ENCODE measurements at places on chromosomes 13 and 19.

GRCh38 chr13:20495087-20496023, 30.3 kb downstream of the CRYL1 start:
- peak; percentile 19 for DNase-seq

- DNase-seq: no peak
Measured at GRCh38 chr19:6259312-6259861, 20.4 kb downstream of the MLLT1 start.

DNA sequence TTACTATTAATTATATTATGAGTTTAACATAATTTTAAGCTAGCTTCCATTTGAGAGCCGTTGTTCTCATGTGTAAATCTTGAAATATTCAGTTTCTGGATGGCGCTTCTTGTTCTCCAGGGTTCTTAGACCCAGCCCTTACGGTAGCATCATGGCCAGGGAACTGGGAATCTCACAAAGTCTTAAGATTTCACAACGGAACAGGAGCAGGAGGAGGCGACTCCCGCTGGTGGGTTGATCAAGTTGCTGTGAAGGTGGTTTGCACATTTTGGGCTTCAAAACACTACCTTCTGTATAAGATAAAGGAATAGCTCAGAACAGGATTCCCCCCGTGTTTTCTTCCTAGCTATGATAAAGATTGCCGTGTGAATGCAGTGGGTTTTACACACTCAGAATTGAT, 2.8 kb downstream of the NAXD start:
- no peak for DNase-seq

- DNase-seq: peak; percentile 66
Measured at GRCh38 chr13:22061371-22061805, 390.5 kb downstream of the FGF9 start.

DNA sequence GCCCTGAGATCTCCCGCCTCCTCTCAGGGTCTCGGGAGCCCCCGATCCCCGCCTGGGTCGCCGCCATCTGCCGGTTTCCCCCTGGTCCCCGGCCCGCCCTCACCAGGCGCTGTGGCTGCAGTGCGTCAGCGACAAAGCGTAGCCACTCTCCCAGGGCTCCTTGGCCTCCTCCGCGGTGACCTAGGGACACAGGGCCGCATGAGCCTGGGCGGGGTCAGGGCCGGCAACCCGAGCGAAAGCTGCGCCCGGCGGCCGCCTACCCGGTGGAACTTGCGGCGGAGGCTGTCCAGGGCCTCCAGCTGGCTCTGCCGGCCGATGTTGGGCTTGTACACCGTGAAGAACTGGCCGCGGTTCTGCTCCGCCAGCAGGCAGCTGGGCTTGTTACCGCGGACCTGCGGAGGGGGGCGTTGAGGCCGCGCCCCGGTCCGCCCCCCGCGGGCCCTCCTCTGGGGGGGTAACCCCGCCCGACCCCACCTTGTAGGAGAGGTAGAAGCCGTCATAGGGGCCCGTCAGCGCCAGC, 5.3 kb downstream of the GPX4 start:
- DNase-seq: no peak

GRCh38 chr19:38370299-38370698, 4.1 kb upstream of the PSMD8 start:
- no peak for DNase-seq

DNA sequence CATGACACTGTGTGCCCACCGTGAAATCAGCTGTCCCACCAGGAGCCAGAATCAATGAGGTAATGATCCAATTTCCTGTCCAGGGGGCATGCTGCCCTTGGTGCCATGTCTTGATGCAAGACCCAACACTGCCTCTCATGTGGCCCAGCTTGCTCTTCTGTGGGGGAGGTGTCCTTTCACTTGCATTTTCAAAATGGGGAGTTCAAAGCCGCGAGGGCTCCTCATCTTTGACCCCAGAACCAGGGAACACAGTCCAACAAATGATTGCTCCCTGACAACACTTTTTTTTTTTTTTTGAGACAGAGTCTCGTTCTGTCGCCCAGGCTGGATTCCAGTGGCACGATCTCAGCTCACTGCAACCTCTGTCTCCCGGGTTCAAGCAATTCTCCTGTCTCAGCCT, 64.1 kb downstream of the FGF9 start:
- no peak for DNase-seq

DNA sequence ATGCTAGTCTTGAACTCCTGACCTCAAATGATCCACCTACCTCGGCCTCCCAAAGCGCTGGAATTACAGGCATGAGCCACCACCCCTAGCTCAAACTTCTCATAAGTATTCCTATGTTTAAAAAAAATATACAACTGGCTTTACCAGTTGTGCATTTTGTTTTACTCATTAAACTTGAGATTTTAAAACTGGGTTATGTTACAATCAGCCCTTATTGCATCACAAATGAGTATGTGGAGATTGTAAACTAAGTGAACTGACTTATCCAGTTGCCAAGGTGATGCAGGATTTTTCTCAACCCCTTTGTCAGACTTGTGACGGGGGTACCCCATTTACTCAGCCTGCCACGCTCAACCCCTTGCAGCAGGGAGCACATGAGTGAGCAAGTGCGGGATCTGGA, 14.4 kb upstream of the GTF2F2 start:
- no peak for DNase-seq

DNA sequence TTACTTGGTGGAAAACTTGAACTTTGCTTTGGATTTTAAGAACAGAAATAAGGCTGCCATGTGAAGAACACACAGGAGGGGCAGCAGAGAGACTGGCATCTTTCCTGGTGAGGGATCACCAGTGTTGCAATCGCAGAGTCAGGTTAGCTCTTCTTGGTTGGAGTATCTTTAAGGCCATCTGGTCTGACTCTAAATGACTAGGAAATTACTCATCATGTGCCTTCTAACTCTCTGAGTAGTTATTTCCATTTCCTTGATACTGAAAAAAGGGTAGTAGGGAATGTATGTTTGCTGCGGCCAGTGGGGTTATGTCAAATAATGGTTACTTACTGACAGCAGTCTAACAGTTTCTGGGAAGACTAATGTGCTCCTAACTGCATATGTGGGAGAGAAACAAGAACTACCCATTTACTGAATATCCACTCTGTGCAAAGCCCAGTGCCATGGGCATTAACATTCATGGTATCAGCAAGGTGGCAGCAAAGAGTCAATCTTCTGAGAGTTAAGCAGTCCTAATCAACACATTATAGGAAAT, 122.1 kb downstream of the COG6 start:
- peak; percentile 7 for DNase-seq

DNA sequence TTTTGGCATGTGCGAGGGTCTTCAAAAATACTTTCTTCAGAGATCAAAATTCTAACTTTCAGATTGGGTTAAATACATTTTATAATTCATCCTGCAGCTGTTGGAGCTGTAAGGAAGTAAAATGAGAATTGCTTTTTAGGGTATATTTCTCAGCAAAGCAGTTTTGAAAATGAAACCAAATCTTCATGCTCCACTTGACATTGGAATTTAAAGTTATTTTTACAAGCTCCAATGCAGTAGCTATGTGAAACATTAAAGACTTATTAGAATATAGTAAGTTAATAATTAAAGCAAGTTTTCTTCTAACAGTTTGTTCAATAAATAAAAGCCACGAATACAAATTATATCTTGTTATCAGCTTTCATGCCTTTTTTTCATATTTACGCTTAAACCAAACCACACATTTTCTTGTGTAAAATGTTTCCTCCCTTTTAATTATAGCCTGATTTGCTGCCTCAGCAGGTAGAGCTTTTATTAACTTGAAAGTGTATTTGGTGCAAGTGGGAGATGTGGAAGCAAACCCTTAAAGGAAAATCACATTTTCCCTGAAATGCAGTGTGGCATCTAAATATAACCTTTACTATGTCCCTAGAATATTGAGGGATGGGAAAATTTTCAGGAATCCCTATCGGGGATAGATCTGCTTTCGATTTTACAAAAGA, 12.4 kb upstream of the MICU2 start:
- no peak for DNase-seq

DNA sequence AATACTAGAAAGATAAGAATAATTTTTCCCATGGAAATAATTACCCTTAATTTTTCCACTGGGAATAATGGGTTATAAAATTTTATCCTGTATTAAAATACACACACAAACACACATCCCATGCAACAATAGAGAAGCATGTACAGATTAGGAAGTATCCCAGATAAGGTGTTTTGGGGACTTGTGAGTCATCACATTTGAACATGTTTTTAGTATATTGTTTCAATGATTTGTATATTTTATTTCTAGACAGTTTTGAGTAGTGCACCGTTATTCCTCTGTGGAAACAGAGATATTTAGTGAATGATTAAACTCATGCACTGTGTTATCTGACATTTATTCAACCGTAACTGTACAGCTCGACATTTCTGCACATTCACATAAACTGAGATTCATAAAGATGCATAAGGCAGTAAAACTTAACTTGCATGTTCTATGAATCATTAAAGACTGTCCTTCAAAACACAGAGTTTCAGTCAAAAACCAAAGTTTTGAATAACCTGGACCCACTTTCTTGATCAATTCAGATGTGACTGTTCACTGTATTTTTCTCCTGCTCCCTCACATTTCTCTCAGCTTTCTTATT, 30.1 kb downstream of the KLF12 start:
- no peak for DNase-seq

GRCh38 chr13:51047434-51048165, 63.5 kb downstream of the C13orf42 start:
- DNase-seq: no peak

GRCh38 chr13:39602614-39603366, at the start of gene LHFPL6:
Gene LHFPL6, minus strand, starts transcription at chr13:39603193.
- peak; percentile 44 for DNase-seq

DNA sequence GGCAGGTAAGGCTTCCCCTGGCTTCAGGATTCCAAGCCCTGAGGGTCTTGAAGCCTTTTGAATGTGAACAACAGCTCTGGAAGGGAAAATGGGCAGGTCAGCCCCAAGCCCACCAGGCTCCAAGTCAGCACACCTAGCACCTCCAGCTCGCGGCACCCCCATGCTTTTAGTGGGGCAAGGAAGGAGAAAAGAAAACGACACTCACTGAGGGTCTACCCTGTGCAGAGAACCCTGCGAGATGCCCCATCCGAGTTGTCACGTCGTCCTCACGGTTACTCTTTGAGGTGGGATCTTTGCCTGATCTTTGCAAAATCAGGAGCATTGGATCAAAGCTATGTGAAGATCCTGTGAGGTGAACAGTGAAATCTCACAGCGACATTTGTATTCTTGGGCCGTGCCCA, 5.7 kb upstream of the F10 start:
- DNase-seq: no peak

DNA sequence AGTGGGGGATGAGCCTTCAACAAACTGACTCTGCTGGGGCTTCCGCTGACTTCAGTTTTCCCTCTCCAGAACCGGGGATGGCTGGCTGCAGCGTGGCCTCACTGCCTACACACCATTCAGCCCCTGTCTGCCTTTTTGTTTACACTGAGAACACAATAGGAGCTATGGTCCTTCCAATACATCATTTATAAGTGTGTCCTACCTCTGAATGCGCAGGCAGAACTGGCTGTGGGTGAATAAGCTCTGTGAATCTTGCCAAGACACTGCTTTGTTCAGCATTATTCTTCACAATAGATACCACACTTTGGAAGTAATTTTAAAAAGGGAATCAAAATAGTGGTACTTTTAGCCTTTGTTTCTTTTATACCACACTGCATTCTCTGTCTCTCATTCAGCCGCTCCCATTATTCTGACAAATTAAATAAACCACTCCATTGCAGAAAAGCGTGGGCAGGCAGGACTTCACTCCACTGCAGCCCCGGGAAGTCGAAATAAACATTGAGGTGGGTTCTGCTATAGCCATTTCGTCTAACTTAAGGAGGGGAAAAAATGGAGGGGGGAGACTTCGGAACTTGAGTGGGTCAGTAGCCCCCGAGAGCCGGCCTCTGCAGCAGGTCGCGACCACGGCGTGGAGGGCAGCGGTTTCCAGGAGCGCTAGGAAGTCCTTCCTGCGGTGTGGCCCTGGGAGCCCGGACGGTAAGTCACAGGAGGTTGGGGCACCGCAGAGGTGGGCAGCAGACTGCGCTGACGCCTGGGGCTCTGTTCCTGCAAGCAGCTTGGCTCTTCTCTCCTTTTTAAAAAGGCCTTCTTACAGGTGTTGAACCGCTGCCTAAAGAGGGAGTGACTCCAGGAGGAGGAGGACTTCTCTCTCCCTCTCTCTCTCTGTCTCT, 94.8 kb upstream of the SOX1 start:
- DNase-seq: no peak

DNA sequence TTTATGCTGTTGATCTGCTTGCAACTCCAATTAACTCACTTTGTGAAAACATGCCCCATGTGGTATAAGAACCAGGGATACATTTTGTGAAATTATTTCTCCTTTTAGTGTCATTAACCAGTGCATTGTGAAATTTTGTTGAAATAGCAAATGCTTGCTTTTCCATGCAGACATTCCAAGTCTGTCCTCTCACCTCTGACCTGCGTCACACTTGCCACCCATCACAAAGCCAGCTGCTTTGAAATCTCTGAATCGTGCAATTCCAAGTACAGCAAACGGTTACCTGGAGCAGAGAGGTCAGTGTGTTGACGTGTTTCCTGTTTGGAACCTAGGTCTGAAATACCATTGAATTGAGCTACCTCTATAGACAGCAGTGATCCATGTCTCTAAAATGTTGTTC, 4.9 kb upstream of the SLC25A15 start:
- no peak for DNase-seq

DNA sequence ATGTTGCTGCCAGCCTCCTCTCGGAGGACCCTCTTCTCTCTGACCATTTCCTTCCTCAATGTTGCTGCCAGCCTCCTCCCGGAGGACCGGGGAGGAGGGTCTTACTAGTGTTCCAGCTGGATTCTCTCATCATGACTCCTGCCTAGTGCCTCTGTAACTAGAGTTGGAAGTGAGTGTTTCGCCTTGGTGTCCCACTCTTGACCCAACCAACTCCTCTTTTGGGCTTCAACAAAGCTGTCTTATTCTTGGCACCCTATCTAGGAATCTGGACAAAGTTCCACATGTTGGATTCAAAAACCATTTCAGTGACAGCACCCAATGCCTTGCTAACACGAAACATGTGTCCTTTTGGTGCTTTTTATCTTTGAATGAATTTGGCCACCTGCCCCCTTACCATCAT, 165.4 kb downstream of the GPC5 start:
- DNase-seq: no peak

DNA sequence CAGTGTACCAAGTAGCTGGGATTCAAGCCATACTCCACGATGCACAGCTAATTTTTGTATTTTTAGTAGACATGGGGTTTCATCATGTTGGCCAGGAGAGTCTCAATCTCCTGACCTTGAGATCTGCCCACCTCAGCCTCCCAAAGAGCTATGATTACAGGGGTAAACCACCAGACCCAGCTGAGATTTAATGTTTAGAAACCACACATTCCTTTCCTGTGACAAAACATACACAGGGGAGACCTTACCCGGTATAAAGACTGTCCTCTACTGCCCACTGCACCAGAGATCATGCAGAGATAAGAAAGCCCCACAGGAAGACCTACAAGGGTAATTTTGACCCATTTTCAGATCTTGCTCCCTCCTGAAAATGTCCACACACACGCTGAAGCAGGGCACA, 22.8 kb upstream of the ZNF83 start:
- no peak for DNase-seq

DNA sequence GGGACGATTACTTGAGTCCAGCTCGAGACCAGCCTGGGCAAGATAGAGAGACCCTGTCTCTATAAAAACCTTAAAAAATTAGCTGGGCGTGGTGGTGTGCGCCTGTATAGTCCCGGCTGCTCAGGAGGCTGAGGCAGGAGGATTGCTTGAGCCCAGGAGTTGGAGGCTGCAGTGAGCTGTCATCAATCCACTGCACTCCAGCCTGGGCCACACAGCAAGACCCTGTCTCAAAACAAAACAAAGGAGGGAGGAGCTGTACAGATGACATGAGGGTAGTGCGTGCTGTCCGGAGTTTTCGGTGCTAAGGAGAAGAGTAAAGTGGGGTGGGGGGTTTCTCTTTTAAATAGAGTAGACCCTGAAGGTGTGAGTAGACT, 22.6 kb downstream of the HDGFL2 start:
- no peak for DNase-seq

GRCh38 chr19:16465239-16465638, 6.5 kb downstream of the EPS15L1 start:
- DNase-seq: no peak
